ENCODE measurements at places on chromosomes 7 and 10. TPM values are rescaled to one million over a fixed set of nuclear protein-coding genes. Genes with fewer than 3 reads are reported as not detected.

Gene C7orf33
- total RNA-seq: not detected

Gene SGCE
- total RNA-seq: 104 TPM

Gene PDIA4
- 84.5 TPM for total RNA-seq

Gene SH3PXD2A
- total RNA-seq: 32.2 TPM

Gene PALD1
- 26.3 TPM for total RNA-seq

Gene COL28A1
- 18.3 TPM for total RNA-seq

Gene DGKI
- total RNA-seq: 75.0 TPM

Gene TMEM248
- total RNA-seq: 101 TPM

Gene TRIM50
- total RNA-seq: 0.22 TPM

Gene ADAP1
- 30.8 TPM for total RNA-seq

Gene TACR2
- total RNA-seq: 0.28 TPM

Gene TBX20
- not detected for total RNA-seq

Gene SFRP5
- 9.6 TPM for total RNA-seq

Gene ZNF503
- total RNA-seq: 9.6 TPM

Gene CCDC136
- total RNA-seq: 53.9 TPM

Gene PNLIP
- 0.11 TPM for total RNA-seq

Gene BAIAP2L1
- 2.0 TPM for total RNA-seq

Gene CFAP70
- total RNA-seq: 4.7 TPM

Gene ITIH5
- 132 TPM for total RNA-seq

Gene DUSP5
- total RNA-seq: 11.2 TPM

Gene FZD8
- 21.2 TPM for total RNA-seq

Gene MYO1G
- 0.55 TPM for total RNA-seq

Gene TCAF2
- total RNA-seq: 2.3 TPM

Gene SPDYE3
- not detected for total RNA-seq

Gene ACHE
- 14.7 TPM for total RNA-seq

Gene MEOX2
- total RNA-seq: 17.0 TPM

Gene CPXM2
- 29.3 TPM for total RNA-seq
